ENCODE measurements at places on chromosomes 1 and 21.

DNA sequence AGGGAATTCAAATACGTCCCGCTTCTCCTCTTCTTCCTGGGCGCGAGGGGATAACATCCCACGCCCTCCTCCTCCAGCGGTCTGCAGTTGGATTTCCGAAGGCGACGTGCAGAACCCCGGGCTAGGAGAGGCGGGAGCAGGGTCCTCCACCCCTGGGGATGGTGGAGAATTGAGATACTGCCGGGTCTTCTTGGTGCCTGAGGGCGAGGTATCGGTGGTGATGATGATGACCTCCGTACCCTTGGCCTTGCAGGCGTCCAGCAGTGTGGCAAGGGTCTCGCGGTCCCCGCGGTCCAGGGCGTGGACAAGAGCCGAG, 3.2 kb upstream of the LIX1L start:
- peak; percentile 42 for DNase-seq

DNA sequence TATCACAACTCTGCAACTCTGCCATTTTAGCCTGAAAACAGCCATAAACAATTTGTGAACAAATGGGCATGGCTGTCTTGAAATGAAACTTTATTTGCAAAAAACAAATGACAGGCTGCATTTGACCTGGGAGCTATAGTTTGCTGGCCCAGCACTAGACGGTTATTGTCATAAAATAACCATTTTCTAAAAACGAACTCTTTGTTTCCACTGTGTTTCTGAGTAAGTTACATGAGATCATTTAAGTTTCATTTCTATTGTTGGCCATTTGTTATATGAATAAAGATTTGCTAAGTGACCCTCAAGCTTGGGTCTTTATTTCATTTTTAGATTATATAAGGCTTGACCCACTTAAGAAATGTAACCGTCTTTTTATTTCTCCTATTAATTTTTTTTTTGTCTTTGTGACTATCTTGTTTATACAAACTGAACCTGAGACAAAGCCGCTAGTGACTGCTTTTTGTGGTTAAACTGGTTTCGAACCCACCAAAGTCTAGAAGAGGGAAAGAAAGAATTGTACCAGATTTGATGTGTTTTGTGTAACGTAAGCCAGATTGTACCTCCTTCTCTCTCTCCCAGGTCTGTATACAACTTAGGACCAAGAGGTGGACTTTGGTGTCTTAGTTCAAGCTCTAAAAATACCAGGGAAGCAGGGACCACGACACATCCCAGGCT, 12.9 kb upstream of the KCNJ15 start:
- no peak for DNase-seq

DNA sequence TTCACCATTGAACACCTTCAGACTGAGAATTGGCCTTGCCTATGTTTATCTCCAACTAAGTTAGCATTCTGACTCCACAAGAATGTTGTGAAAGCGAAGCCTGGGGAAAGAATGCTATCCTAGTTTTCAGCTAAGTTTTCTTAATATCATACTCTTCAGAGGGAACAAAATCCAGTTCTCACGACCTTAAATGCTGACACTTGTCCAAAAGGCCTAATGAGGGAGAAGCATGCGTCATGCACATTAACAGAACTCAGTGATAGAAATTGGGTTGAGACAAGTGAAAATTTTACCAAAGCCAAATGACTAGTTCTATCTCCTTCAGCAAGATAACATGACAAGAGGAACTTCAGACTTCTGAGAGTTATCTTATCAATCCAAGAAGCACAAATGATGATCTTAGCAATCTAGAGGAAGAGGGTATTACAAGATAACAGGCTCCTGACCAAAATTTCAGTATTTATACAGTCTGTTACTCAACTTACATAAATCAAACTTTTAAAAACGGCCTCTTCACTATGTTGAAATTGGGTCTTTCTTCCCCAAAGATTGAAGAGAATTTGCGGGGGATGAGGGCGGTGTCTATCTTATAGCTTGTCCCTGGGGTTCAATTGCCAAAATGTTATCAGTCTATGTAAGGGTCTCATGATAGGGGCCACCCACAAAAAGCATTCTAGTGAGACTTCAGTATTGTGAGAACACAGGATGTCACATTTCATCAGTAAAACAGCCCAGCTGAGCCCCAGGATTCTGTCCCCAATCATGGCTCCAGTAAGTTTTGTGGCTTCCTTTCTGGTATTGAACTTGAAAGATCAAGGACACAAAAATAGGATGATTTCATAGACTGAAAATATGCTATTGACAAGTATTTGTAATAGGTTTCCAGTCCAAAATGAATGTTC, 26.5 kb upstream of the SLC45A3 start:
- DNase-seq: no peak

DNA sequence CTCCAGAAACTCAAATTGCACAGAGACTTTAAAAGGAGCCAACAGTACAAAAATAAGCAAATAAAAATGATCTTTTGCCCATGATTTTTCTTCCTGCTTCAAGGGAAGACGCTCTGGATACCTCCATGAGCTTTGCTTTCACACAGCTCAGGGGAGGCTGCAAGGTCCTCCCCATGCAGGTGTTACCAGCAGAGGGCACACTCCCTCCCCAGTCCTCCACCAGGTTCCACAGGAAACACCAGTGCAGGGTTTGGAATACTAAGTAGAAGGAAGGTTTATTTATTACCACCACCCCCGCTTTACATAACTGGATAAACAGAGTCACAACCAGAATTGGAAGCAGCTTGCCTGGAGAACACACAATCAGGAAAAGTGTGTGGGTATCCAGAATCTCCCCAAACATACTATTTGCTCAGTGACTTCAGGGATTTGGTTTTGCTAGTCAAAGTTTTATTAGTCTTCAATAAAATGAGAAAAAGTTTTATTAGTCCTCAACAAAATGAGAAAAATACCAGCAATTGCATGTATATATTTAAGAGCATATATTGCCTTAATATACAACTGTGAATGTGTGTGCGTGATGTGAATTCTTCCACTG, 37.3 kb downstream of the HSD3B1 start:
- DNase-seq: peak; percentile 29

DNA sequence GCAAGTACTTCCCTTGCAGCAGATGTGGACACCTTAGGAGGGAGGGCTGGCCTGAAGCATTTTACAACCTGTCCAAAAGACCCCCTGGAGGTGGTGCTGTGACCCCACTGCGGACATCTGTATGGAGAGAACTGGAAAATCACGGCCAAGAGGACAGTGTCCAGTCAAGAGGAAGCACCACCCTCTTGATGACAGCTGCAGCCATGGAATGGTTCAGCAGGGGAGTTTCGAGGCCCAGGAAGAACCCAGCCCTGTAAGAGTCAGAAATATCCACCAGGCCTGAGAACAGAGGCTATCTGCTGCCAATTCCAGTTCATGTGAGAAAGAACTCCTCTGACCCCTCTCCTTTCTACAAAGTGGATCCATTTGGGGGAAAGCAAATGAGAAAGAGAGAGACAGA, 126.8 kb downstream of the PLXNA2 start:
- no peak for DNase-seq

GRCh38 chr21:36909901-36910561, 56.4 kb downstream of the HLCS start:
- DNase-seq: no peak

DNA sequence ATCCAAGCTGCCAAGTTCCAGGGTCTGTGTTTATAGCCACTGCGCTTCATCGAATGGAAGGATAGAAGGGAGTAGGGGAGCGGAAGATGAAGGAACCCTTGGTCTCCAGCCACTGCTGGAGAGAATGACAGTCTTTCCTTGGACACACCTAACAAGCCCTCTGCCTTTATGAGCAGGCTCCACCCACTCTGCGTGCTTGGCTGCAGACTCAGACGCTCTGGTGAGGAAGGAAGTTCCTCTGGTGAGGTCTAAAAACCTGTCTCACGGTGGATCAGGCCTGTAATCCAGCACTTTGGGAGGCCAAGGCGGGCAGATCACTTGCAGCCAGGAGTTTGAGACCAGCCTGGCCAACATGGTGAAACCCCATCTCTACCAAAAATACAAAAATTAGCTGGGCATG, 55.4 kb downstream of the MATN1 start:
- DNase-seq: no peak

DNA sequence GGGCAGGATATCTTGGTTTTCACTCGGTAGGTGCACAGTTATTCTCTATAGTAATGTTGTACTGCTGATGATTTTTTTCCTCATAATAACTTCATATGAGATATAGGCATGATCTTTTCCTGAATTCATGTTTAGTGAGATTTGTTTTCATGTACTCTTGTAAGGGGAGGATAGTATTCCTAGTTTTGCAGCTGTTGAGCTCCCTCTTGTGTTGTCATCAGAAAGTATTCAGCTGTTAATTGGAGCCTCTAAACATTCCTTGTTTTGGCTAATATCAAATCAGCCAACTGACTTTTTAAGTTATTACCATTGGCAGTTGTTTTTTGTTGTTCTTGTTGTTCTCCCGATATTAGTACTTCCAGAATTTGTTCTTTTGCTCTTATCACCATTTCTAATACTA, 24.4 kb downstream of the OR10R2 start:
- no peak for DNase-seq

Data from NCI-H526 (cell line).